ENCODE measurements at places on chromosomes 7 and 10.

DNA sequence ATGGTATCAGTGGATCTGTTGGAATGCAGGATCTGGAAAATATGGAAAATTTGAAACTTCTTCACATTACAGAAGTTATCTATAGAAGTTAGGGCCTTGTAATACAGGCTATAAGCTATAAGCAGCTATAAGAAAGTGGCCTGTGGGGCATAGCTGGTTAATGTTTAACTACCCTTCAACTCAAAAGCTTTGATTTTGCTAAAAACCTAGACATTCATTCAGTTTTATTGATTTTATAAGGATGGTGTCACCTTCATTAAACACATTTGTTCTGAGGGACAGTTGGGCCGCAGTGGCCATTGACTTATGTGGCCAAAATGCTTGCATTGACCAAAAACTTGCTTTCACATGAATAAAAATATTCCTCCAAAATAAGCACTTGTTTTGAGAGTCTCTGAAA is 13.1 kb upstream of the AKR1C3 start:
- no peaks in the 10 kb centered on the region for H3K4me1 ChIP-seq
- no peaks in the 10 kb centered on the region for H3K27me3 ChIP-seq
- H3K27ac ChIP-seq: no peak overlapping the region
- H3K4me3 ChIP-seq: no peak overlapping the region
- H3K36me3 ChIP-seq: no peaks in the 10 kb centered on the region

DNA sequence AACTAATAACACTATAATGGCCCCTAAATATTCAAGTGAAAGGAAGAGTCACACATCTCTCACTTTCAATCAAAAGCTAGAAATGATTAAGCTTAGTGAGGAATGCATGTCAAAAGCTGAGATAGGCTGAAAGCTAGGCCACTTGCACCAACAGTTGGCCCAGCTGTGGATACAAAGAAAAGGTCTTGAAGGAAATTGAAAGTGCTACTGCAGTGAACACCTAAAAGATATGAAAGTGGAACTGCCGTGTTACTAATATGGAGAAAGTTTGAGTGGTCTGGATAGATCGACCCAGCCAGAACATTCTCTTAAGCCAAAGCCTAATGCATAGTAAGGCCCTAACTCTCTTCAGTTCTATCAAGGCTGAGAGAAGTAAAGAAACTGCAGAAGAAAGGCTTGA is 12.1 kb upstream of the SNX13 start:
- no peaks in the 10 kb centered on the region for H3K4me1 ChIP-seq
- no peaks in the 10 kb centered on the region for H3K27me3 ChIP-seq
- no peak for DNase-seq
- H3K27ac ChIP-seq: no peak overlapping the region

- H3K27ac ChIP-seq: no peak overlapping the region
- no peaks in the 10 kb centered on the region for H3K36me3 ChIP-seq
- no peaks in the 10 kb centered on the region for H3K27me3 ChIP-seq
Observed at GRCh38 chr10:14815681-14816080, 22.2 kb downstream of the CDNF start.

DNA sequence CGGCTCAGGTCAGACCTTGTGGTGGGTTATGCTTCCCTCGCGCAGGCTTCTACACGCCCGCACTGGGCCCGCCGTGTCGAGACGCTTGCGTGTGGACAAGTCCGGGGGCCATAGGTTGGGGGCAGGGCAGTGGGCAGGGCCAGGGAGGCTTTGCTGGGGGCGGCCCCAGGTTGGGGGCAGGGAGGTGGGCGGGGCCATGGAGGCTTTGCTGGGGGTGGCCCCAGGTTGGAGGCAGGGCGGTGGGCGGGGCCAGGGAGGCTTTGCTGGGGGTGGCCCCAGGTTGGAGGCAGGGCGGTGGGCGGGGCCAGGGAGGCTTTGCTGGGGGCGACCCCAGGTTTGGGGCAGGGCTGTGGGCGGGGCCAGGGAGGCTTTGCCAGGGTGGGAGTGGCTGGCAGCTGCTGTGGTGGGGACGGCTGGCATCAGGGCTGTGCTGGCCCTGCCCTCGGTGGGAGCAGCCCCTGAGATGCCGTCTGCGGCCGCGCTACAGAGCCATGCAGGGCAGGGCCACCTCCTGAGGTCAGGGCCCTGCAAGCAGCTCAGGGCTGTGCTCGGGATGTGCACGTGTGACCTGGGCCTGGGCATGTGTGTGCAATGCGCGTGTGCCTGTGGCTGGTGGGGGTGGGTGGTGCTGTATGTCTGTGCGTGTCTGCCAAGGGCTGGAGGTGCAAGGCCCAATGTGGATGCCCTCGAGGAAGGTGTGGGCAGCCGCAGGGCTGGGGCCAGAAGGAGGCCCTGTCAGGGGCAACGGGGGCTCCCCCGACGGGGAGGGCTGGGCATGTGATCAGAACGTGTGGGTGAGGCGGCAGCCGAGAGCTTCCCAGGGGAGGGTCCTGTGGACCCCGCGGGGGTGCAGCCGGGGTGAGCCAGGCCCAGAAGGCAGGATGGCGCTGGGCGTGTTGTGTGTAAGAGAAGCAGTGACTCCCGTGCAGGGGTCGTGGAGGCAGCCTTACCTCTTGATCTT is 72.5 kb upstream of the NKX6-2 start:
- no peak overlapping the region for H3K4me3 ChIP-seq
- H3K36me3 ChIP-seq: no peaks in the 10 kb centered on the region
- H3K27ac ChIP-seq: no peak overlapping the region
- no peak for DNase-seq

DNA sequence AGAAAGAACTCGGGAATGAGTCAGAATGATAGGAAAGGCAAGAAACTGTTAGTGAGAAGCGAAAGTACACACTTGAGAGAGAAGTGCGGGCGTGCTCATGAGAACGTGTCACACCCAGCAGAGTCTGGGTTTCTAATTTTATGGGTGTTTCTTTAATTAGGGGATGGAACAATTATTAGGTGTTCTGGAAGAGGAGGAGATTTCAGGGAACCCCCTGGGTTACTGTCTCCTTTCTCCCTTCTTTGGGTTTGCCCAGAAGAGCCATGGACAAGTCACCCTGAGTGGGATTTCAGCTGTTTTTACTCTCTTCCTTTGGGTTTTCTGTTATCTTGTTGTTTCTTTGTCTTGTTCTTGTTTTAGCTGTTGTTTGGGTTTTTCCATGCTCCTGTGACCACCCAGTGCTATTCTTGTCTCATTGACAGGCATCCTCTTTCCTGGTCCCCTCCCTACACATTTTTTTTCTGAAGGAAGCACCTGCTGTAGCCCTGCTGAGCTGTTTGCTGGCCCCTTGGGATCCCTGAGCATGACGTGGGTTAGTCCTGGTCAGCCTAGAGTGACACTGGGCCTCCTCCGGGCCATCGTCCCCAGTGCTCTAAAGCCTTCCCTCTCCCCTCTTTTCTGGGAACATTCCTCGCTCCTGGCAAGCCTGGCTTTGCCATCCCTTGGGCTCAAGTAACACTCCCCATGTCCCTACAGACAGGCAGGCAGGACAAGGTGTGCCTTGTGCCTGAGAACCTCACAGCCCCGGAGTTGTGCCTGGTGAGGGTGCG is 3.5 kb downstream of the SH2D4B start:
- H3K36me3 ChIP-seq: no peaks in the 10 kb centered on the region
- no peaks in the 10 kb centered on the region for H3K27me3 ChIP-seq
- no peak for DNase-seq
- peaks cover 7% of the 10 kb centered on the region for H3K4me1 ChIP-seq

DNA sequence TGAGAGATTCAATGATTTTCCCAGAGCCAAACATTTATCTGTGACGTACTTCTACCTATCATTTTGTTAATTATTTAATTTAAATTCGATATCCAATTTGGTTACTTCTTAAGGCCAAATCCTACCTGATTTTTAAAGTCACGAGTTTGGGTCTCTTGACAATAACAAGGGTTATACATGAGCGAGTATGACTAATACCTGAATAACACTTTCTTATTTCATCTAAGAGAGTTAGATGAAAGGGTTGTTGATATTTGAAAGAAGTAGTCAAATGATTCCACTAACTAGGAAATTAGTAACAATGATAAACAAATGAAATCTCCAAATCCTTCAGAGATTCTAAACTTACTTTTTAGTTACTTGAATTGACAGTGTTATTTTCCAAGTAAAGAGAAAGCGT is 1086.9 kb downstream of the XPNPEP1 start:
- no peaks in the 10 kb centered on the region for H3K36me3 ChIP-seq
- H3K4me1 ChIP-seq: no peaks in the 10 kb centered on the region
- no peaks in the 10 kb centered on the region for H3K27me3 ChIP-seq

DNA sequence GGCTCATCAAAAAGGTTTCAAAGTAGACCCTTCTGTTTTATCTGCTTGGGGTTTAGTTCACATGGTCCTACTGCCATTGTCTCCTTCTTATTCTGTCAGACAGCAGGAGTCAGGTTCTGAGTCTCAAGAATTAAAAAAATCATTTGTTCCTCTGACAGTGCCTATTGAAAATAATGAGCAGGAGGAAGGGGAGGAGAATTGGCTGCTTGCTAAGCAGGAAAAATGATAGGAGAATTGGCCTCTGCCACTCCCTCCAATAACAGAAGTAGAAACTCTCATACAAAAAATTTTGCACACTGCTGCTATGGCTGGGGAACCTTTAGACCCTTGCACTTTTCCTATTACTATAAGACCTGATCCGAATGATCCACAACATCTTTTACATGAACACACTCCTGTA is 35.7 kb downstream of the OR13A1 start:
- no peaks in the 10 kb centered on the region for H3K4me1 ChIP-seq
- no peak overlapping the region for H3K27ac ChIP-seq
- no peaks in the 10 kb centered on the region for H3K36me3 ChIP-seq
- DNase-seq: no peak

DNA sequence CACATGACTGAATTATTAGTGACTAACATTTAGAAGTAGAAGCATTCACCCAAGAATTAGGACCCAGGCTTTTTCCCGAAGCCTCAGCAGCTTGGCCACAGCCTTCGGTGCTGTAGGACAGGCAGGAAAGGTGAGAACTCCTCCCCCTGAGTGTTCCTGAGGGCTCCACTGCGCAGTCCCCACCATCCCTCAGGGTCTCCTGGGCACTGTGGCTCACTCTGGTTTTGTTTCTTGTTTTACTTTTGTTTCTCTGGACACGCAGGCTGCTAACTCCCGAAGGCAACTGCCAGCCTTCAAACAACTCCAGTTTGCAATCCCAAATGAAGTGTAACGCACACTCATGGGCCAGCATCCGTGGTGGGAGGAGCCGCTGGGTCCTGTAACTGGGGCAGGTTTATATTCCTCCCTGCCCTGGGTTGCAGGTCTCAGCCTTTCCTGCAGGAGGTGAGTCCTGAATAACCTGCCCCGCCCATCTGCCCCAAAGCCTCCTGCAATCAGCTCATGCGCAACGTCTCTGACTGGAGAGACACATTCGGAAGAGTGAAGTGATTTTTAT is 492.9 kb downstream of the PTPRN2 start:
- no peak overlapping the region for H3K27ac ChIP-seq
- no peak overlapping the region for H3K4me3 ChIP-seq
- no peak for DNase-seq

DNA sequence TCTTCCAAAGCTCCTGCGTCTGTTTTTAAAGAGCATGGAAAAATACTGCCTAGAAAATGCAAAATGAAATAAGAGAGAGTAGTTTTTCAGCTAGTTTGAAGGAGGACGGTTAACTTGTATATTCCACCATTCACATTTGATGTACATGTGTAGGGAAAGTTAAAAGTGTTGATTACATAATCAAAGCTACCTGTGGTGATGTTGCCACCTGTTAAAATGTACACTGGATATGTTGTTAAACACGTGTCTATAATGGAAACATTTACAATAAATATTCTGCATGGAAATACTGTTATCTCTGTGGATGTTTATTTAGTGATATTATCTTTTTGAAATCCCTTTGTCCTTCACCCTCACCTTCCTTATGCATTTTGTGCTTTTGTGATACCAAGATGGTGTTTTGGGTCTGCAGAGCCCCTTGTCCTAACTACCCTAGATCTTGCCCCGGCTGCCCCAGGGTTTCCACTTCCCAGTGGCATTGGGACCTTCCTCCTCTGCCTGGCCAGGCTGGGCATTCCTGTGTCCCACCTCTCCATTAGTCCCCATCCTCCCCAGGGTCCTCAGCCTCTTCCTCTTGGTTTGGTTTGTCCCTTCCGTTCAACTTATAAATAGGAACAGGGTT is 5.2 kb downstream of the IGFBP1 start:
- peaks cover 2% of the 10 kb centered on the region for H3K27me3 ChIP-seq
- no peak for DNase-seq
- no peak overlapping the region for H3K4me3 ChIP-seq
- no peak overlapping the region for H3K27ac ChIP-seq
- peaks cover under 1% of the 10 kb centered on the region for H3K4me1 ChIP-seq

GRCh38 chr7:11505471-11505985 is 326.5 kb downstream of the THSD7A start:
- no peaks in the 10 kb centered on the region for H3K36me3 ChIP-seq
- H3K4me3 ChIP-seq: no peak overlapping the region
- no peak for DNase-seq

GRCh38 chr10:22005763-22006162 is 2.2 kb upstream of the DNAJC1 start:
- no peaks in the 10 kb centered on the region for H3K27me3 ChIP-seq
- H3K4me1 ChIP-seq: peaks cover 9% of the 10 kb centered on the region
- DNase-seq: no peak
- H3K36me3 ChIP-seq: no peaks in the 10 kb centered on the region
- H3K4me3 ChIP-seq: no peak overlapping the region

DNA sequence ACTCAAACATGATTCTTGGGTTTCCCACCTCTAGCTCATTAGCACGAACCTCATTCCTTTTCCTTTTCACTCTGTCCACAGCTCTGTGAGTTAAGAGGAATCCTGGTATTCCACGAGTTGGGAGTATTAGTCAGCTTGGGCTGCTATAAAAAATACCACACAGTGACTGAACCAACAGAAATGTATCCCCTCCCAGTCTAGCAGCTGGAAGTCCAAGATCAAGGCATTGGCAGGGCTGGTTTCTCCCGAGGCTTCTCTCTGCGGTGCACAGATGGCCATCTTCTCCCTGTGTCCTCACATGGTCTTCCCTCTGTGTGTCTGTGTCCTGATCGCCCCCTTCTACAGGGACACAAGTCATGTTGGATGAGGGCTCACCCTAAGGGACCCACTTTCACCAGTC is 261.6 kb downstream of the TNS3 start:
- peak; percentile 64 for DNase-seq
- no peak overlapping the region for H3K27ac ChIP-seq
- H3K27me3 ChIP-seq: no peaks in the 10 kb centered on the region
- peaks cover 10% of the 10 kb centered on the region for H3K4me1 ChIP-seq
- H3K36me3 ChIP-seq: peaks cover 19% of the 10 kb centered on the region

GRCh38 chr7:17315974-17316373 is 17.5 kb downstream of the AHR start:
- no peak for DNase-seq
- no peak overlapping the region for H3K27ac ChIP-seq
- no peaks in the 10 kb centered on the region for H3K27me3 ChIP-seq
- H3K4me3 ChIP-seq: no peak overlapping the region
- H3K4me1 ChIP-seq: no peaks in the 10 kb centered on the region

DNA sequence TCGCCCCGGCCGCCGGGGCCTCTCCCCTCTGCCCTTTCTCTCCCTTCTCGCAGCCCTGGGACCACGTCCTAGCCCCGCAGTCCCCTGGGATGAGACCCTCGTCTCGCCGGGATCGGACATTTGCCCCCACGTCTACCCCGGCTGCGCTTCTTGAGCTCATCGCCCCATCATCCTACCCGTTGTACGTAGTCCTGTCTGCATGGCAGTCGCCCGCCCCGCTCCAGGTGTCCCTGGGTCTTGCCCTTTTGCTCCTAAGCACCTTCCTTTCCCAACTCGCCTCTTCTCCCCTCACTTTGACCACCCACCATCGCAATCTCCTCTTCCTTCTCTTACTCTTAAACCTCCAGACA is 582 bp downstream of the TPST1 start:
- H3K36me3 ChIP-seq: no peaks in the 10 kb centered on the region
- H3K4me3 ChIP-seq: peak overlapping the region; percentile 87
- no peak for DNase-seq
- H3K27ac ChIP-seq: peak overlapping the region; percentile 79

GRCh38 chr10:113820507-113820906 is 33.4 kb downstream of the DCLRE1A start:
- no peaks in the 10 kb centered on the region for H3K36me3 ChIP-seq
- H3K27ac ChIP-seq: no peak overlapping the region
- DNase-seq: no peak
- H3K27me3 ChIP-seq: no peaks in the 10 kb centered on the region
- H3K4me3 ChIP-seq: no peak overlapping the region

Measured in astrocyte (in vitro differentiated cells and primary cell).